ENCODE measurements at places on chromosomes 6 and 20. TPM values are rescaled to one million over a fixed set of nuclear protein-coding genes. Genes with fewer than 3 reads are reported as not detected.

- no peak for DNase-seq
These were observed 81.4 kb downstream of the PDE10A start for GRCh38 chr6:165581678-165582077.

GRCh38 chr6:13445744-13446115 is 41.7 kb downstream of the GFOD1 start:
- no peak for DNase-seq

- no peak for DNase-seq
These were observed 887 bp downstream of the CLPS start for GRCh38 chr6:35796236-35796635.

- no peak for DNase-seq
These were observed 11.8 kb downstream of the DCBLD1 start for GRCh38 chr6:117494283-117494682.

GRCh38 chr20:31637660-31638059 is at the start of gene COX4I2:
TSS of gene COX4I2 (plus strand) at chr20:31637912. CDS start at chr20:31639018, 1,106 bp downstream.
- DNase-seq = no peak

GRCh38 chr6:109870089-109870410 is 108.1 kb upstream of the GPR6 start:
- no peak for DNase-seq

- DNase-seq = no peak
These were observed 4.6 kb upstream of the LSM14B start for GRCh38 chr20:62117658-62118057.

DNA sequence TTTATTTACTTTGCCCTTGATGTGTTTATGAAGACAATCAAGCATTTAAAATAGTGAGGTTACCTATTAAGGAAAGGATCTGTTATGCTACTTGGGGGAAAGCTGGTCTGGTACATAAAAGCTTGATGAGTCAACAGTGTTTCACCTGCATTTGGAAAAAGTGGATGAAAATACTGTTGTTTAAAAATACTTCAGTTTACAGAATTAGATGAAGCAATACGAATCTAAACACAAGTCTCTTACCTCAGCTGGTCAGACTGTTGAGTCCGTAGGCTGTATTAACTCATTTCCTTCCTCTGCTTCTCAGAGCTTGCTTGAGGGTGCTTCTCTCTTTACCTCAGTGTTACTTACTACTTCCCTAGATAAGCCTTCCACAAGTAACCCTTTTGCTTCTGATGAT is 36.1 kb downstream of the NKX2-4 start:
- no peak for DNase-seq

GRCh38 chr6:37608587-37608986 is 89.1 kb downstream of the MDGA1 start:
- DNase-seq = no peak

- no peak for DNase-seq
These were observed 45.7 kb upstream of the TRAF3IP2 start for GRCh38 chr6:111651185-111652034.

DNA sequence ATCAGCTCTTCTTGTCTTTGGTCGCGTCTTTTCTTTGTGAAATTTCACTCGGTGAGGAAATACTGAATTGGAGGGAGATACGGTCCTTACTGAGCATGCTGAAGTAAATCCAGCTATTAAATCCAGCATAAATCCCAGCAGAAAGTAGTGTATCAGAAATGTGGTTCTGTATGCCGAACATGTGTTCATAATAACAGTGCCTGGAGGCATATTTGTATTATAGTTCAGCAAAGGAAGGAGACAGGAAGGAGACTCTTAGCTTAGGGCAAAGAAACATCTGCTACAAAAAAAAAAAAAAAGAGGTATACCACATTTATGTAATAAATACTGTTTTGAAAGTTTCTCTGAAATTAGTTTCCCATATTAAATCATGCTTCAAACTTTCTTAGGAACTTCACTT is 211.8 kb downstream of the PLCB4 start:
- DNase-seq = no peak

DNA sequence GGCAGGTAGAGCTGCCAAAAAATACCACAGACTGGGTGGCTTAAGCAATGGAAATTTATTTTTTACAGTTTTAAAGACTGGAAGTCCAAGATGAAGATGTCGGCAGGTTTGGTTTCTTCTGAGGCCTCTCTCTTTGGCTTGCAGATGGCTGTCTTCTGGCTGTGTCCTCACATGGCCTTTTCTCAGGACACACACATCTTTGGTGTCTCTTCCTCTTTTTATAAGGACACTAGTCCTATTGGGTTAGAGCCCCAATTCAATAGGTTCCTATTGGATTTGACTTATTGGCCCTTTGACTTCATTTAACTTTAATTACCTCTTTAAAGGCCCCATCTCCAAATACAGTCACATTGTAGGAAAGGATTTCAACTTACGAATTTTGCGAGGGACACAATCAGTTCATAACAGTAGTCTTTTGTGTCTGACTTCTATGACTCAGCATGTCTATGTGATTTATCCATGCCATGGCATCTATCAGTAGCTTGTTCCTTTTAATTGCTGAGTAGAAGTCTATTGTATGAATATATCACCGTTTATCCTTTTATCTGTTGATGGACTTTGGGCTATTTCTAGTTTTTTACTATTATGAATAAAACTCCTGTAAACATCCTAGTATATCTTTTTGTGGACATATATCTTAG is 11.0 kb upstream of the TCP11 start:
- no peak for DNase-seq

DNA sequence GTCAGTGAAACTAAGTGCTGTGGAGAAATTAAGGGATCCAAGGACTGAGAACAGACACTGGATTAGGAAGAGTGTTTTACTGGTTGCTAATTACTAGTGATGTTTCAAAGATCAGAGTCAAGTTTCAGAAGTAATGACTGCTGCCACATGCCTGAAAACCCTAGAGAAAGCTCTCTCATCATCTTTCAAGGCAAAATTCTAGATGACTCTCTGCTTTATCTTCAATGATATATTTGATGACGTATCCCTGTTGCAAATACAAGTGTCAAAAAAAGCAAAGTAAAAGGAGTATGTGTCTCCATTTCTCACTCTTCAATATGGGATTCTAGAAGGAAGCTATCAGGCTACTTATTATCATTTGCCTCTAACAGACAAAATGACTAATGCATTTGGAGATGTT is 38.0 kb downstream of the HMGCLL1 start:
- DNase-seq = no peak

DNA sequence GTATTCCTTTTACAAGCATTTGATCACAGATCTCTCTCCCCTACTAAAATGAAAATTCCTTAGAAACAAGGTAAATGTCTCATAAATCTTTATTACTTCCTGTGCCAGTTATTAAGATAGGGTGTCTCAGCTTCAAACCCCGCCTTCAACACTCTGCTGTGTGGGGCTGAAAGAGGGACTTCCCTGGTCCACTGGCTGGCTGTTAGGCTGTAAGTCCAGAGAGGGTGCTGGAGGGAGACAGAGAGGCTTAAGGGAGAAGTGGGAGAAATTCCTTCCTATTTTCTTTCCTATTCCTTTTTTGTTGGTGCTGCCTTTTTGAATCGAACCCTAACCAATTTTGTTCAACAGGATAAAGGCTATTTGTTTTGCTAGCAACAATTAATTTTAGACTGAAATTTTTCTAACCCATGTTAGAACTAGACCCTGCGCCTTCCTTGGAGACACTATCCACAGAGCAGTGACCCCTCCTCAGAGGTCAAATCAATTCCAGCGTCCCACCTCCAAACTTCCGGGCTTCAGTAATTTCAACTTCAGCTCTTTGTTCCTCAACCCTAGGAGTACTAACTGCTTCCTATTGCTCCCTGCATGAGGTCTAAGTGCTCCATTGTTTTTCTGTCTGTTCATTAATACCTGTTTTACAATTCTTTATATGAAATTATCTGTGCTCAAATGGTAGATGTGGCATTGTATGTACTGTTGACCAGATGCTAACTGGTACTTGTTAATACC is 207.5 kb upstream of the OPRM1 start:
- DNase-seq = no peak

DNA sequence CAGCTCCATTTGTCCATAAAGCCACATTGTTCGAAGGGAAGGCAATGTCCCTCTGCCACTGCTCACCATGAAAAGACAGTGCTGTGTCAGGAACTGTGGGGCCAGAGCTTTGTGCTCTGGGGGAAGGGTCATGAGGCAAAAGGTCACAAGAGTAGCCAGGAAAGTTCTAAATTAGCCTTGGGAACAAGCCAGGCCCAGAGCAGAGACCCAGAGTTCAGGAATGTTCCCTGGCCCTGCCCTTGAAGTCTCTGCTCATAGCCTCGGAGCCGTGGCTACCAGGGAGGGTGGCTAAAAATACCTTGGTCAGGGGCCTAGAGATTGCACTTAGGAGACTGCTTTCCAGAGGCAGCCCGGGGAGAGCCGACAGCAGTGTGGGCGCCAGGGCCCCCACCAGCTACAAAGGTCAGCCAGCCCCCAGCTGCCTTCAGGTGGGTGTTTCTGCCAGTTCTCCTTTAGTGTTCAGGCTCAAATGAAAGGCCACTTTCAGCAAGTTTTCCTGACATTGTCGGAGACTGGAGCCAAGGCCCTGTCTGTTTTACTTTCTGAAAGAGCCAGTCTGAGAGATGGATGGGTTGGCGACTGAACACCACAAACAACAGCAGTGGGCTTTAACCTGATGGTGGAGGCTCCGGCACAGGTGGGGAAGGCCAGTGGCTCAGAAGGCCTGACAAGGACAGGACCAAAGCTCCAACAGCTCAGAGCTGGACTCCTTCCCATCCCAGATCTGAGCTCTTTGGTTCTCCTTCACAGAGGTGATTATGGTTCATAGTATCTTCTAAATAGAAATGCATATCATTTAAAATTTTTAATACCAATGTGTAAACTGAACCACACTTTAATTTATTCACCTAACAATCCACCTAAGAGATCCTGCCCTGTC is 76.2 kb downstream of the CDH26 start:
- DNase-seq = peak; percentile 47

The HLA-DRB1 gene
- 12.9 TPM for total RNA-seq

The PLEKHG1 gene
- total RNA-seq = 43.9 TPM

The C6orf136 gene
- total RNA-seq = 15.5 TPM

The ULBP3 gene
- 1.8 TPM for total RNA-seq

The CGAS gene
- 8.4 TPM for total RNA-seq

The RIMS1 gene
- 2.3 TPM for total RNA-seq

The KHDRBS2 gene
- total RNA-seq = 0.41 TPM

The GJA10 gene
- not detected for total RNA-seq
